ENCODE measurements at places on chromosomes 1 and 21.

- no peak for DNase-seq
These were observed 116.4 kb downstream of the CNIH3 start for GRCh38 chr1:224732377-224733026.

GRCh38 chr1:99218572-99218971 is 45.7 kb upstream of the PLPPR4 start:
- DNase-seq = no peak

- no peak for DNase-seq
These were observed 15.6 kb upstream of the FAAP20 start for GRCh38 chr1:2210084-2210653.

GRCh38 chr1:221862971-221863370 is 121.1 kb upstream of the DUSP10 start:
- DNase-seq = no peak

DNA sequence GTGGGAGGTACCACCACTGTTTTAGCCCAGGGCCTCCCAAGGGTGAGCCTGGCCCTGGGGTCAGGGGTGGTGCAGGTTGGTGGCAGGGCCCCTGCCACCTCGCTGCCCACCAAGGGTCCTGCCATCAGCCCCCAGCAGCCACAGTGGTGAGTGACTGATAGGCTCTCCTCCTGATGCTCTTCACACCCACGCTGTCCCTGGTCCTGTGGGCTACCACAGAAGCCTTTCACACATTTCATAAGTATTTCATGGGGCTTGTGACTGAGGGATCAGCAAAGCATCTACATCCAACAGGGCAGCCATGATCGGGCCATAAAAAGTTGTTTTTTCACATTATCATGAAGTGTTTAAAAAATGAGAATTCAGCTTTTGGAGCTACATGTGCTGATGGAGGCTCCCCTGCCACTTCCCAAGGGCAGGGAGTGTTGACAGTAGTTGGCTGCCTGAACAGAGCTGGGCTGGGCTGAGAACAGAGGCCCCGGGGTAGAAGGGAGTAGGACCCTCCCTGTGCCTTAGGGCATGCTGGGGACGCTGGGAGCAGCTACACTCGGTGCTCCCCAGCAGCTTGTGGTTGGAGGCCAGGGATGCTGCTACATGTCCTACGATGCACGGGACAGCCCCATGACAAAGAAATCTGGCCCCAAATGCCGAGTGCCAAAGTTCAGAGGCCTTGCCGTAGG is 73.1 kb upstream of the TMEM51 start:
- DNase-seq = no peak

DNA sequence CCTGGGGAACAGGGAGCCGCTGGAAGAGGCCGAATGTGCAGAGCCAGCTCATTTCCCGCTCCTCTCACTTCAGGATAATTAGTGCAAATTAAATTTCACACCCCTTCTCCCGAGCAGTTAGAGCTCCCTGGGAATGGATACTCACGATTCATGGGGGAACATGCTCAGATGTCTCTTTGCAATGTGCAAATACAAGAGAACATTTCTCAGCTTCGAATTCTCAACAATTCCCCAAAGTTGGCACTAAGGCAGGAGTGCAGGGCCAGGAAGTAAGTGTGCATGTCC is 54.9 kb downstream of the CAMK2N1 start:
- no peak for DNase-seq

DNA sequence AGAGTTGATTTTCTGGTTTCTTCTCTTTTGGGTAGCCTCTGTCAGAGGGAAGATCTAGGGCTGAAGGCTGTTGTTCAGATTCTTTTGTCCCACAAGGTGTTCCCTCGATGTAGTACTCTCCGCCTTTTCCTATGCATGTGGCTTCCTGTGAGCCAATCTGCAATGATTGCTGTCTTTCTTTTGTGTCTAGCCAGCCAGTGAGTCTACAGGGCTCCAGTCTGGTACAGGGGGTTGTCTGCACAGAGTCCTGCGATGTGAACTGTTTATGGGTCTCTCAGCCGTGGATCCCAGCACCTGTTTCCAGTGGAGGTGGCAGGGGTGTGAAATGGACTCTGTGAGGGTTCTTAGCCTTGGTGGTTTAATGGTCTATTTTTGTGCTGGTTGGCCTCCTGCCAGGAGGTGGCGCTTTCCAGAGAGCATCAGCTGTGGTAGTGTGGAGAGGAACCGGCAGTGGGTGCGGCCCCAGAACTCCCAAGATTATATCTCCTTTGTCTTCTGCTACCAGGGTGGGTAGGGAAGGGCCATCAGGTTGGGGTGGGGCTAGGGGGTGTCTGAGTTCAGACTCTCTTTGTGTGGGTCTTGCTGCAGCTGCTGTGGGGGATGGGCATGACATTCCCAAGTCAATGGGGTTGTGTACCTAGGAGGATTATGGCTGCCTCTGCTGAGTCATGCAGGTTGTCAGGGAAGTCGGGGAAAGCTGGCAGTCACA is 81.3 kb upstream of the C21orf91 start:
- DNase-seq = no peak

GRCh38 chr1:151372058-151372934 is at the start of gene SELENBP1:
Gene SELENBP1 (minus strand): TSS chr1:151372705. CDS start chr1:151372641, 64 bp downstream.
- DNase-seq = no peak

DNA sequence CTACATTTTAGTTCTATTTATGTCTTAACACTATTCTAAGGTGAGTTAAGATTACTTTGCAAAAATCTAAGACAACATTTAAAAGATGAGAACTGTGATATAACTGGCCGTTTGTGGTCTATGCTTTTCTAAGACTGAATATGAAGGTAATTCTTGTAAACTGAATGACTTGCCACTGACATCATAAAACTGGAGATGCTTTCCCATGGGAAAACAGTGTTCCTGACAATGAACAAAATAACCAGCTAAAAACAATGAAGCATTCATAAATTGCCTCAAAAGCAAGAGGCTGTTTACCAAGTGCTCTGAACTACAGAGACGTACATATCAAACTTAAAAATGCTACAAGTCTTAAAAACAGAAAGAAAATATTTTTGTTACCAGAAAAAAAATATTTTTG is 54.7 kb downstream of the APP start:
- DNase-seq = no peak

GRCh38 chr1:167565922-167566321 is 12.4 kb upstream of the CREG1 start:
- DNase-seq = no peak

- DNase-seq = no peak
These were observed 62.7 kb upstream of the LAPTM5 start for GRCh38 chr1:30820299-30820698.

GRCh38 chr1:1354271-1355247 is 3.8 kb downstream of the MXRA8 start:
- no peak for DNase-seq

Data from ACHN (cell line).